ENCODE measurements at places on chromosomes 16 and 17.
A peak's percentile ranks its signal among the peaks of the same experiment; 100 is the strongest.

DNA sequence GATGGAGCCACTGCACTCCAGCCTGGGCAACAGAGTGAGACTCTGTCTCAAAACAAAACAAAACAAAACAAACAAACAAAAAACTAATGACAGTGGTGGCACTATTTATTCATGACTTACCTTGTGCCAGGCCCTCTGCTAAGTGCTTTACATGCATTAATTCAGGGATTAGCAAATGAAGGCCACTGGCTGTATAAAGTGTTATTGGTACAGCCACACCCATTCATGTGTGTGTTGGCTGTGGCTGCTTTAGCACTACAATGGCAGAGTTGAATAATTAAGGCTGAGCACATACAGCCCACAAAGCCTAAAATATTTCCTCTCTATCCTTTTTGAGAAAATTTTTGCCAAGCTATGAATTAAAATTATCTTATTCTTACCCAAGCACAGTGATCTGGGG lies 531.8 kb upstream of the CDH5 start:
- H3K4me3 ChIP-seq = no peak overlapping the region
- H3K27me3 ChIP-seq = no peaks in the 10 kb centered on the region
- H3K36me3 ChIP-seq = no peaks in the 10 kb centered on the region
- H3K4me1 ChIP-seq = no peaks in the 10 kb centered on the region
- DNase-seq = no peak

GRCh38 chr17:10126616-10127501 lies 71.5 kb downstream of the GAS7 start:
- no peaks in the 10 kb centered on the region for H3K36me3 ChIP-seq
- no peak overlapping the region for H3K27ac ChIP-seq
- peaks cover 5% of the 10 kb centered on the region for H3K27me3 ChIP-seq

GRCh38 chr17:37089956-37090355 lies 141.2 kb downstream of the AATF start:
- peaks cover 46% of the 10 kb centered on the region for H3K4me1 ChIP-seq
- no peaks in the 10 kb centered on the region for H3K27me3 ChIP-seq
- H3K27ac ChIP-seq = peak overlapping the region; percentile 92
- peak; percentile 49 for DNase-seq
- H3K4me3 ChIP-seq = peak overlapping the region; percentile 69

GRCh38 chr17:49968405-49969133 lies 421 bp upstream of the DLX4 start:
- H3K36me3 ChIP-seq = peaks cover 2% of the 10 kb centered on the region
- H3K4me1 ChIP-seq = peaks cover 27% of the 10 kb centered on the region
- peaks cover 93% of the 10 kb centered on the region for H3K27me3 ChIP-seq
- H3K27ac ChIP-seq = peak overlapping the region; percentile 58
- DNase-seq = peak; percentile 47

Measured in T-helper 2 cell treated with Interferon-gamma antibody and Interleukin-4, amounts not matched to agents 5 μg/mL and 100 μg/mL, for 36 hours (primary cell).